ENCODE measurements at places on chromosomes 3 and 15. TPM values are rescaled to one million over a fixed set of nuclear protein-coding genes. Genes with fewer than 3 reads are reported as not detected.

WDR76 gene
- total RNA-seq = 16.7 TPM

NME9 gene
- total RNA-seq = 1.6 TPM

EPHB3 gene
- 5.7 TPM for total RNA-seq

LRRC31 gene
- total RNA-seq = under 0.01 TPM

LRRC34 gene
- 5.3 TPM for total RNA-seq

XCR1 gene
- total RNA-seq = not detected

USP50 gene
- total RNA-seq = 2.9 TPM

CHRNA7 gene
- 4.5 TPM for total RNA-seq

BCL2A1 gene
- total RNA-seq = 0.82 TPM

PRSS50 gene
- total RNA-seq = not detected

CPNE9 gene
- total RNA-seq = 0.41 TPM

SPTBN5 gene
- total RNA-seq = 0.41 TPM

ASB14 gene
- under 0.01 TPM for total RNA-seq

TMC3 gene
- total RNA-seq = under 0.01 TPM

FETUB gene
- total RNA-seq = not detected

SLC6A6 gene
- 15.1 TPM for total RNA-seq

DUOX1 gene
- total RNA-seq = not detected

ZIC1 gene
- total RNA-seq = 20.0 TPM

RTP3 gene
- not detected for total RNA-seq

HCN4 gene
- 3.3 TPM for total RNA-seq

Measured in frontal cortex (tissue), 4 donors.